Stimulated activated CD8-positive, alpha-beta memory T cell treated with anti-CD3 and anti-CD28 coated beads, Interleukin-2, amount 100 ng/mL, for 1 hour (primary cell): ENCODE measurements at places on chromosomes 6 and 20.

DNA sequence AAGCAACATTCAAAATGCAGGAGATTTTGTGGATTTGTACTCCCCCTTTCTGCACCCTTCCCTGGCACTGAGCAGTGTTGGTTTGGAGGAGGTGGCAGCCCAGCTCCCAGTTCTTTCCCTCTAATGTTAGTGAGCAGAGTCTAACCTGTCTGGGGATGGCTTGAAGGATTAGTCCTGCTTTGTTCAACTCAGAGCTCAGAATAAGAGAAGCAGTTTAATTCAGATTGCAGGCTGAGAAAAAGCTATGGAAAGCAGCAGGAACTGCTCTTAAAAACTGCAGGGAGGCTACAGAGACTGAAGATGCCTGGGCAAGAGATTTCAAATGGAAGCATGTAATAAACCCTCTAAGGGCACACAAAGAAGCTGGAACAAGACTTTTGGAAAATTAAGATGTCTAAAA is 223.4 kb upstream of the GGTLC1 start:
- DNase-seq = no peak

- DNase-seq = no peak
These were observed 35.9 kb upstream of the MYB start for GRCh38 chr6:135145063-135145800.

DNA sequence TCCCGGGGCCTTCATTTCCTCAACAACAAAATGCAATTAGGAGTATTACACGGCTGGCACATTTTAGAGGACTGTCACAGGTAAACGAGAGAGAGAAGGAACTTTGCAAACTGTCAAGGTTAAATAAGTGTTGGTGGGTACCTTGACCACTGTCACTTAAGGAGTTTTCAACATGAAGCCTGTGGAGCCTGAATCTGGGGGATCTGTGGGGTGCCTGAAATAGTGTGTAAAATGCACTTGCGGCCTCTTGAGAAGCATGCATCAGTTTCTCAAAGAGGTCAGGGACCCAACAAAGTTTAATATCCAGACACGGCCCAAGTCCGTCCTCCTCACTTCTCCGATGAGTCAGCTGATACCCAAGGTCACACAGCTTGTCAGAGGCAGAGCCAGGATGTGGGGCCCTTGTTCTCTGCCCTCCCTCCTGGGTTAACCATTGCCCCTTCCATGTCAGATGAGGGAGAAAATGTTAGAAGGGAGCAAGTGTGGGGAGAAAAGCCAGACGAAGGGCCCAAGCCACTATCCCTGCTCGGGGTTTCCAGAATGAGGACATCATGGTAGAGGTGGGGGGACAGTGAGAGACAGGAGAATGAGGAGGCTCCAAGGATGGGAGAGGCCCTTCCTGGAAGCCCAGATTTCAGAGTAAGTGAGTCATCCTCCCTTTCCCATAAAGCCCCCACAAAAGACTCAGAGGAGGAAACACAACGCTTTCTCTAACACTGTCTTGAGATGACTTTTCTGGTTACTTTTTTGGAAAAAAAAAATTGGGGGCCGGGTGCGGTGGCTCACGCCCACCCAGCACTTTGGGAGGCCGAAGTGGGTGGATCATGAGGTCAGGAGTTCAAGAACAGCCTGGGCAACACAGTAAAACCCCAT is 42.2 kb downstream of the C6orf132 start:
- no peak for DNase-seq

DNA sequence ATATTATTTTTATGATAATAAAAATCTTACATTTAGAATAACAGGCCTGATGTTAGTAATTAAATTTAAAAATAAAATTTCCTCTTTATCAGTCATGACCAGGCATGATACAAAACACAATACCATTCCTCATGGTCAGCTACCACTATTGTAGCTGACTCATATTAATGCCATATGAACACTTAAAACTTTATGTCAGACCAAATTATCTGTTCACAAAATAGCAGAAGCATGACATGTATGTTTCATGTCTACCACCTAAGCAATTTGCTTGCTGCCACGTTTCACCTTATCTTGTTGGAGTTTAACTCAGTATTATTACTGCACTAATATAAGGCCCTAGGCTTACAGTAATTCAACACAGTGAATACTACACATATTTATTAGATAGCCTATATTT is 65.7 kb downstream of the HTR1B start:
- DNase-seq = no peak

DNA sequence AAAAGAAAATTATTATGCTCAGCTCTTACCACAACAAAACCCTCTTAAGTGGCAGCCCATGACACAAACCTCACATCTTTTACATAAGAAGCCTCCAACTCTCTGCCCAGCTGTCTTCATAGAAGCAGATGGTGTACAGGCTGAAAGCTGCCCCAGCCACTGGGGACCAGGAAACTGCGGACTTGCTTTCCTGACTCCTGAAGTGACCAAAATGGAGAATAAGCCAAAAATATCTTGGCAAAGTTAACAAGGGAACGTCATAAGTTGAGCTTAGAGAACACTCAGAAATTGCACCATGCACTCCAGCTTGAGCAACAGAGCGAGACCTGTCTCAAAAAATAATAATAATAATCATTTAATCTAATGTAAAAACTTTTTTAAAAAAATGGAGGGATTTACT is 160.3 kb upstream of the CDYL start:
- no peak for DNase-seq

- no peak for DNase-seq
These were observed 46.1 kb downstream of the MYO6 start for GRCh38 chr6:75794954-75795739.

DNA sequence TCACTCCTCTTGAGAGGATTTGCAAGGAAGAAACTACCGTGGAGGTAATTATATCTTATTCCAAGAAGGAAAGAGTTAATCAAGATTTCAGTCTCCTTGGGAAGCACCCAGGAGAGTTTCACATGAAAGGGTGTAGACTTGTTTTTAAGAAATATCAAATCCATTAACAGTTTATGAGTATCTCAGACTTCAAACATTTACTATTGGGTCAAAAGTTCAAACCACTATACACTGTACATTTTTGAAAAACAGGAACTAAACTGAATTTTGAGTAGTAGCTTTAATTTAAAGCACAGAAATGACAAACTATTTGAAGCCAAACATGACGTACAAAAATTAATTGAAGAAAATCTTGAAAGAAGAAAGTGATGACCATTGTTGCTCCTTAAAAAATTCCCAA is 164.0 kb downstream of the FOXC1 start:
- DNase-seq = no peak

DNA sequence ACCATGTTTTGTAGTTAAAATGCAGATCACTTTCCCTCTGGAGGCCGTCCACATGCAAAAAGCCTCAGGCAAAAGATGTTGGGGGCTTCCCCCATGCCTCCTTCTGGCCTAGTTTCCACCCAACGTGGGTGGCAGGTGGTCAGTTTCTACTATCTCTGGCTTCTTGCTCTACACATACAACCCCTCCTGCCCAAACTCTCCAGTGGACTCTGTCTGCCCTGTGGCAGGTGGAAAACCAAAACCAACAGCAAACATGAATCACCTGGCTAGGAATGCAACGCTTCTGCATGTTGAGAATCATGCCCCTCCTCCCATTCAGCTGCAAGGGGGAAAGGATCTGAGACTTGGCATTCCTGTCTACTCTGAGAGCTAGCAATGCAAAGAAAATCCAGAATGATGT is 94.8 kb downstream of the MBOAT1 start:
- DNase-seq = no peak

DNA sequence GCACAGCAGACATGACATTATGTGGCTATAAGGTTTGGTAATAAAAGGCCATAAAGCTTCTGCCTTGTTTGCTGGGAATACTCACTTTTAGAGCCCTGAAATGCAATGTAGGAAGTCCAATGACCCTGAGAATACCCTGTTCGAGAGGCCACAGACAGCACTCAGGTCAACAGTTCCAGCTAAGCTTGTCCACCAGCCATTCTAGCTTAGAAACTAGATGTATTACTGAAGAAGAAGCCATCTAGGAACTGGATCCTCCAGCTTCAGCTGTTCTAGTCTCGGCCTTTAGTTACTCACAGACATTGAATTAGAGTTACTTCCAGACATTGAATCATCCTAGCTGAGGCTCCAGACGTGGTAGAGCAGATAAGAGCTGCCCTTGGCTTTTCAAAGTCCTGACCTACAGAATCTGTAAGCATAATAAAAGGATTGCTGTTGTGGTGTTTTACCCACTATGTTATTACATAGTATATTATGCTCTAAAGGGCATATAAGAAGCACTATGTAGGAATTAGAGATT is 84.9 kb downstream of the MMS22L start:
- DNase-seq = no peak

- DNase-seq = no peak
These were observed 368.5 kb downstream of the TBC1D32 start for GRCh38 chr6:120965814-120966213.

GRCh38 chr20:31861135-31861384 is 9.3 kb downstream of the DUSP15 start:
- DNase-seq = no peak

DNA sequence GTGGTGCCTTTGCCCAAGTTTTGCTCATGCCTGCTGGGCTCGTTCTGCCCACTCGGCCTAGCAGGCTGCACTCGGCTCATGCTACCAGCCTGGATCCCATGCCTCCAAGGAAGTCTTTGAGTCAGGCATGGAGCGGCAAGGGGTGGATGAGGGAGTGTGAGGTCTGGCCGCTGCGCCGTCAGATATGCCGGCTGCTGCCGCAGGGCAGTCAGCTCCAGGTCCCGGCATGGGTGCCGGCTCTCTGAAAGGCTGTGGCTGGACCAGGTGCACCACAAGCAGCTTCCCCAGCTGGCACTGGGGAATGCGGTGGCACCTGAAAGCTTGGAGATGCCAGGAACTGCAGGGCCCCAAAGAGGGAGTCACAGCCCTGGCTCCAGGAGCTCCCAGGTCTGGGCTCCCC is 75.5 kb downstream of the GPR63 start:
- no peak for DNase-seq

DNA sequence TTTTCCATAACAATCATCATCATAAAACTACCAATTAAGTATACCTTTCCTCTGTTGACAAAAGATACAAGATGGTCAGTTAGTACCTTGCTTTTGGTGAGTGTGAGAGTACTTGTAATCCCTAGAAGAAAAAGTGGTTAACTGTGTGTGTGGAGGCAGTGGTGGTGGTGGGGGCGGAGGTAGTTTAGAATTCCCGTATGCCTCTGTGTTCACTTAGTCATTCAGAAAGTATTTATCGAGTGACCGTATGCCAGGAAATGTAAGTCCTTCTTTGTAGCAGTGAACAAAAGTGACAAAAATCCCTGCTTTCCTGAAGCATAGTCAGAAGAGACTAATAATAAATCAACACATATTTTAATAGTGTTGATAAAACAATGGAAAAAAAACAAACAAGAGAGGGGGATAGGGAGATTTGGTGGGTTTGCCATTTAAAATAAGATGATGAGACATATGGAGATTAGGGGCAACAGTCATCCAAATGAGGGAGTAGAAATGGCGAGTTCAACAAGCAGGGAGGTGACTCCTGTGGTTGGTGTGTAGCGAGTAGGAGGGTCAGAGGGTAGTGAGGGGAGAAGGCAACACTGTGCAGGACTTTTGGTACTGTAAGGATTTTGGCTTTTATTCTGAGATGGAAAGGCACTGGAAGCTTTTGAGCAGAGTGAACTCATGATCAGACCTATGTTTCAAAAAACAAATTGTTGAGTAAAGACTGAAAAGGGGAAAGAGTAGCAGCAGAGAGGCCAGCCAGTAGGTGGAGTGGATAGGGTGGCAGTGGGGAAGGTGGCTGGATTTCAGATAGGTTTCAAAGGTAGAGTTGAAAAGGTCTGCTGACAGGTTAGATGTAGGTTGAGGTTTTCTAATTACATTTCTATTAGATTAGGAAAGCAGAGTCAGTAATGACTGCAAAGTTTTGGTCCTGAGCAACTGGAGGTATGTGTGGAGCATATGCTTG is 40.3 kb upstream of the SIM1 start:
- DNase-seq = no peak

DNA sequence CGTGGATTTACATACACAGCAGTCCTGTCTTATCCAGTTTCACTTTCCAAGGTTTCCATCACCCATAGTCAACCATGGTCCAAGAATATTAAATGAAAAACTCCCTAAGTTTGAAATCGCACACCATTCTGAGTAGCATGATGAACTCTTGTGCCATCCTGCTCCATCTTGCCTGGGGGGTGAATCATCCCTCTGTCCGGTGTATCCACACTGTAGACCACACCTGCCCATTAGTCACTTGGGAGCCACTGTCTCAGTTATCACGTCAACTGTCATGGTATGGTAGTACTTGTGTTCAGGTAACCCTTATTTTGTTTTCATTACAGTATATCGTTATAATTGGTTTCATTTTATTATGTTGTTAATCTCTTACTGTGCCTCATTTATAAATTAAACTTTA is 38.5 kb downstream of the PTGIS start:
- DNase-seq = no peak

DNA sequence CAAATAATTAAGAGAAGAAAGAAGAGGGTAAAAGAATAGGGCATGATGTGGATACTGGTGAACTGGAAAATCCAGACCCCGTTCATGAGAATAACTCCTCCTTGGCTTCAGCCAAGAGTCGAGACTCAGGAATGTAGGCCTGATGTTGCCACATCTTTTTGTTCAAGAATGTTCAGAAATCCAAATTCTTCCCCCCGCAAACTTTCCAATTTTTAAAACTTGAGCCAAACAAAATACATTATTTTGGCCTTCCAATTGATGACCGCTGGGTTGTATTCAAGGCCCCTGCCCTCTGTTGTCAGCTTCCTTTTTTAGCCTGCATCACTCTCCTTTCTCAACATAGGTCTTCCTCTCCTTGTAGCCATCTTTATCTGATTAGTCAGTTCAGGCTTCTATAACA is 106.1 kb downstream of the TNFAIP3 start:
- no peak for DNase-seq

- no peak for DNase-seq
These were observed 108.1 kb downstream of the DLL1 start for GRCh38 chr6:170182781-170183120.

- no peak for DNase-seq
These were observed 503.6 kb downstream of the PTPRT start for GRCh38 chr20:42686057-42686456.

GRCh38 chr6:55397986-55398385 is 70.7 kb downstream of the GFRAL start:
- DNase-seq = no peak

DNA sequence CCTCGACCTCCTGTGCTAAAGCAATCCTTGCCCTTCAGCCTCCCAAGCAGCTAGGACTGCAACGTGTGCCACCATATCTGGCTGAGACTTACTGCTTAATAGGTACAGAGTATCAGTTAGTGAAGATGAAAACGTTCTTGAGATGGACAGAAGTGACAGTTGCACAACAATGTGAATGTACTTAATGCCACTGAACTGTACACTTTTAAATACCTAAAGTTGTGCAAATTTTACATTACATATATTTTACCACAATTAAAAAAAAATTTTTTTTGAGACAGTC is 25.9 kb downstream of the NUDT3 start:
- DNase-seq = no peak

DNA sequence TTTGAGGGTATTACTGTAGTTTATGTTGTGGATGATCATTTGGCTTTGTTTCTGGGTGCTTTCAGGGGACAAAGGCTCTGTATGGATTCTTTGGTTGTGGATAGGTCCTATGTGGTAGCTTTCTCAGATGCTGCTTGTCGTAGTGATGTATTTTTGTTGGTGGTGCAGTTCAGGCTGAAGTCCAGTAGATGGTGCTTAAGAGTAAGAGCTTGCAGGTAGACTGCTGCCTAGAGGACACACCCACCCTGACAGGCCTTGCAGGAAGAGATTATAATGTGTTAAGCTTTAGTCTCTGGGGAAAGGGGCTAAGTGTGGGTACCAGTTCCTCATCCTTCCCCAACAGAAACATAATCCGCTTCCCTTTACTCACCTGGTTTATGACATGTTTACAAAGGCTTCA is 62.6 kb upstream of the ADGRB3 start:
- DNase-seq = no peak
